ENCODE measurements at places on chromosomes 12 and 14. TPM values are rescaled to one million over a fixed set of nuclear protein-coding genes. Genes with fewer than 3 reads are reported as not detected.

The GPR68 gene
- 3.9 TPM for total RNA-seq

The FAM181A gene
- not detected for total RNA-seq

The CMA1 gene
- total RNA-seq: not detected

The CLEC9A gene
- total RNA-seq: 0.17 TPM

The TSHR gene
- 0.24 TPM for total RNA-seq

The NEUROD4 gene
- not detected for total RNA-seq
